ENCODE measurements at places on chromosomes 7 and 10.

DNA sequence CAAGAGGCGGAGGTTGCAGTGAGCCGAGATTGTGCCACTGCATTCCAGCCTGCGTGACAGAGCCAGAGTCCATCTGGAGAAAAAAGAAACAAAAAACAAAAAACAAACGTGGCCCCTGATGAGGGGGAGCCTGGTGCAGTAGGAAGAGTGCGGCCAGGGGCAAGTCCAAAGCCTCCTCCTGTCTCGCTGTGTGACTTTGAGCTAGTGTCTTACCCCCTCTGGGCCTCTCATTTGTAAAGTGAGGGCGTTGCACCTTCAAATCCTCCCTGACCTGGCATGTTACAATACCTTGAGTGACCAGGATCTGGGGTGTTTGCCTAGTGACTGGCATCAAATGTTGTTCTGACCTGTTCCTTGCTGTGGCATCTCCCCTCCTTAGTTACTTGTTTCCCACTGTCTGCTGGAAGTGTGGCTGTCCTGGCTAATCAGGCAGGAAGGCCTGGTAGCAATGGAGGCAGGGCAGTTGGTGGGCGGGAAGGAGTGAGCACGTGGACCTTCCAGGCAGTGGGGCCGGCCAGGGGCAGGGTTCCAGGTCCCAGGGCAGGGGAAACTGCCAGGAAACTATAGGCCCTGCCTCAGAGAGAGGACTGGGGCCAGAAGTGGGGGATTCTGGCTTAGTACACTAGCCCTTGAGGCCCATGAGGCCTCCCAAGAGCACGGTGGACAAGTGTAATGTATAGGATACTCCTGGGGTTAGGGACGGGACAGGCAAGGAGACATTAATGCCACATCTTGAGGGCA lies 24.5 kb upstream of the GOLGA7B start:
- DNase-seq = no peak

GRCh38 chr7:142598297-142598696 lies 151.0 kb upstream of the PRSS1 start:
- DNase-seq = no peak

DNA sequence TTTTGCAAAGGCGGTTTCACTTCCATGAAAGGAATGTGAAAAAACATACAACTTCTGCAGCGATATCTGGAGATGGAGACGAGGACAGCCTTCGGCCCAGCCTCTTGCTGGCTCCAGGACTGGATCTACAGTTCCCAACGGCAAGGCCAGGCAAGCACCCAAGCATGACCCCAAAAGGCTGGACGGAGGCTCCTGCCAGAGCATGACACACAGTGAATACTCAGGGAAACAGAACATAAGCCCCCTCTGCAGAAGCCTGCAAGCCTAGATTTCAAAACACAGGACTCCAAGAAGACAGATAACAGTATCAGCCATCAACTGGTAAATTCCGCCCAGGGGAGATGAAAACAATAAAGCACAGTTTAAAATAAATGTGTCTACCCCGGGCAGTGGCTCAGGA lies 3.3 kb upstream of the LRRC27 start:
- no peak for DNase-seq

GRCh38 chr7:157853076-157853788 lies 516.4 kb downstream of the DNAJB6 start:
- DNase-seq = no peak

DNA sequence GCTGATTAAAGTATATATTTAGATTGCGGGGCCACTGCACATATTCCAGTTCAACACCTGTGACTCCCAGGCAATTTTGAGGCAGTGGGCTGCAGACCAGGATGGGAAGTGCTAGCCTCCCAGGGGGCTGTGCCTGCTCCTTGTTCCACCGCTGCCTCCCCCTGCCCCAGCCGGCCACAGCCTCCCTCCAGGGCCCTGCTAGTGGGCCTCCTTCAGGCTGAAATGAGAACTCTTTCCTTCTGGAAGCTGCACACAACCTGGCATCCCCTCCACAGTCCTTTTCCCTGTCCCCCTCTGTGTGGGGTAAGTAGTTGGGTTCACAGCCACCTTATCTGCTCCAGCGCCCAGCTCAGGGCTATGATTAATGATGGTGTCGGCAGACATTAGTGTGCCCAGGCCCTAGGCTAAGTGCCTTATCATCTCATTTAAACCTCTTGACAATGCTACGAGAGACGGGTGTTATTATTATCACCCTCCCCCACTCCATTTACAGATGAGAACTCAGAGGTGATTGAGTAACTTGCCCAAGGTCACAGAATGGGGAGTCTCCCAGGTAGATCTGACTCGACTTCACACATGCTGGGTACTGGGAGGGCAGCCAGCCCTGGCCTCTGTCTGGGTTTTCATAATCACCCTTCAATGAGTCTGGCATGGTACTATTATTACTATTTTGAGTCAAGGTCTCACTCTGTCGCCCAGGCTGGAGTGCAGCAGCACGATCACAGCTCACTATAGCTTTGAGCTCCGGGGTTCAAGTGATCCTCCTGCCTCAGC lies 10.8 kb upstream of the SFRP5 start:
- DNase-seq = no peak

GRCh38 chr10:124612611-124613498 lies 131.3 kb downstream of the FAM53B start:
- DNase-seq = no peak

- no peak for DNase-seq
Measured at GRCh38 chr7:150780292-150780691, 19.9 kb downstream of the TMEM176B start.

DNA sequence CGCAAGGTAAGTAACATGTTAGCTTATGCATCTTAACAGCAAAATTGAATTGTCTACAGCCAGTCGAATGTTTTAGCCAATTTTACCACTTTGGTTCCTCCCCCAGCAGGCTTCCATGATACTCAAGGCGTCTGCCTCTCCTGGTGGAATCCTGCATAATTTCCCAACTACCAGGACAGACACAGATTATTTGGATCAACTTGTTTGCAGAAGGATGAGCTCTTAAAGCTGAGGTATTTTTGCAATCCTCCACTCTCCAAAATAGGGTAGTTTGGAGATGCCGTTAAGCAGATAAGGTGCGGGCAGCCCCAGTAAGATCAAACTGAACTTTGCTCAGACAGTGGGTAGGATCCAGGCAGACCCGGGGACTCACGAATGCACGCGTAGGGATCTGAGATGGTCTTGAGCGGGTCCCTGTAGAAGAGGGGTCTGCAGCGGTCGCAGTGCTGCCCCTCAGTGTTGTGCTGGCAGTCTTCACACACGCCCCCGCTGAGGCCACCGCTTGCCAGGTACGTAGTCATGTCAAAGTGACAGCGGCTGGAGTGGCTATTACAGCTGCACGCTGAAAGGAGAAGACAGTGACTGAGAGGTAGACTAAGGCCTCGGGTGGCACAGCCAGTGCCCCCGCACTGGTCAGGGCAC lies 27.4 kb downstream of the LAMB4 start:
- no peak for DNase-seq

DNA sequence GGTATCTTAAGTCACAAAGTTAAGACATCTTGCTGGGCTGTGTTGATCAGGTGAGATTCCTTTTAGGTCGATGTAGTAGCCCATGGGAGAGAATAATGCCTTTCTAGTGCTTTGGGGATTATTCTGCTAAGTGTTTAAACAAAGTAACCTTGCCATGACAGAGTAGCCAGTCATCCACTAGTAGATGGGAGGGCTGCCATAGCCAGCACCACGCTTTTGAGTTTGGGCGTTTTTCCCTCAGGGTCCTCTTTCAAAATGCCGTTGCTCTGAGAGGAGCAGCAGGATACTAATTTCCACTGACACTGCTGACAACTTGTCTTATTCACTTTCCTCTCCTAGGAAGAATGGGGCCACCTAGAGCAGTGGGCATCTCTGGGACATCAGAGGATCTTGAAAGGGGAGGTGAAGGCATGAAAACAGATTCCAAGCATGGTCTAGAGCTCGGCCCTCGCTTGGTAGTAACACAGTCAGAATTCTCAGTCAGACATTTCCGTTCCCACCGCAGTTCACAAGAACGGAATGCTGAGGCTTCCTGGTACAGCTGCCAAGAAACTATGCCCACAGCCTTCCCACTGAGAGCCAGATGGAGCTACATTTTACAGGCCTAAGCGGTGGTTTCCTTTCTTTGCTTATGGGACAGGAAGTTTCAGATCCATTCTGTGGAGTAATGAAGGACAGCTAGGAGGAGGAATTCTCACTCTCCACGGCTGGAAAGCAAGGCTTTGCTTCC lies 15.3 kb upstream of the RSU1 start:
- DNase-seq = no peak

GRCh38 chr10:116720668-116721546 lies 21.5 kb downstream of the HSPA12A start:
- no peak for DNase-seq

- DNase-seq = no peak
Measured at GRCh38 chr10:4399556-4399955, 426.5 kb upstream of the AKR1E2 start.

DNA sequence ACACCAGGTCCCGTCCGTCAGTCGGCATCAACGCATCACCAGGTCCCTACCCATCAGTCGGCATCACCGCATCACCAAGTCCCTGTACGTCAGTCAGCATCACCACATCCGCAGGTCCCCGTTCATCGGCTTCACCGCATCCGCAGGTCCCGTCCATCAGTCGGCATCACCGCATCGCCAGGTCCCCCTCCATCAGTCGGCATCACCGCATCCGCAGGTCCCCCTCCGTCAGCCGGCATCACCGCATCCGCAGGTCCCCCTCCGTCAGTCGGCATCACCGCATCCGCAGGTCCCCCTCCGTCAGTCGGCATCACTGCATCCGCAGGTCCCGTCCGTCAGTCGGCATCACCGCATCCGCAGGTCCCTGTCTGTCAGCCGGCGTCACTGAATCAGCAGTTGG lies 55.1 kb downstream of the IGF2BP3 start:
- DNase-seq = no peak

DNA sequence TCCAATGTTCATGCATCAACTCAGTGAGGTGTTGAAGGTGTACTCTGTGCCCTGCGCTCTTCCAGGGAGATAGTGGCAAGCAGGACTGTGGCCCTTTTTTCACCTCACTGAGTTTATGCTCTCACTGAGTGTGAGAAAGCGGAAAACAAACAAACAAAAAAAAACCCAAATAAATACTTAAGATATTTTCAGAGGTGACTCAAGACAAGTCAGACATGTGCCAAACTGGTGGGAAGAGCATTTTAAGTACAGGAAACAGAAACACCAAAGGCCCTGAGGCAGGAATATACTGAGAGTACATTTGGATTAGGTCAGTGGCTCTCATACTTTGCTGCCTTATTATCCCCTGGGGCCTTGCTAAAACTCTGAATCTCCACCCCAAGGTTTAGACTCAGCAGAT lies 111.9 kb upstream of the IGFBP3 start:
- DNase-seq = no peak

GRCh38 chr10:70321897-70322890 lies 38.4 kb upstream of the NPFFR1 start:
- no peak for DNase-seq

- no peak for DNase-seq
Measured at GRCh38 chr7:33534833-33535232, 370.5 kb upstream of the BMPER start.

- peak; percentile 33 for DNase-seq
Measured at GRCh38 chr7:69739190-69739589, 140.9 kb downstream of the AUTS2 start.

GRCh38 chr10:16896993-16897392 lies 79.8 kb upstream of the RSU1 start:
- no peak for DNase-seq

- DNase-seq = no peak
Measured at GRCh38 chr7:1232623-1233332, at the start of gene UNCX. UNCX (plus strand) TSS chr7:1232872; CDS start chr7:1233018, 146 bp downstream.

GRCh38 chr10:122419016-122419415 lies 35.4 kb upstream of the ARMS2 start:
- no peak for DNase-seq

DNA sequence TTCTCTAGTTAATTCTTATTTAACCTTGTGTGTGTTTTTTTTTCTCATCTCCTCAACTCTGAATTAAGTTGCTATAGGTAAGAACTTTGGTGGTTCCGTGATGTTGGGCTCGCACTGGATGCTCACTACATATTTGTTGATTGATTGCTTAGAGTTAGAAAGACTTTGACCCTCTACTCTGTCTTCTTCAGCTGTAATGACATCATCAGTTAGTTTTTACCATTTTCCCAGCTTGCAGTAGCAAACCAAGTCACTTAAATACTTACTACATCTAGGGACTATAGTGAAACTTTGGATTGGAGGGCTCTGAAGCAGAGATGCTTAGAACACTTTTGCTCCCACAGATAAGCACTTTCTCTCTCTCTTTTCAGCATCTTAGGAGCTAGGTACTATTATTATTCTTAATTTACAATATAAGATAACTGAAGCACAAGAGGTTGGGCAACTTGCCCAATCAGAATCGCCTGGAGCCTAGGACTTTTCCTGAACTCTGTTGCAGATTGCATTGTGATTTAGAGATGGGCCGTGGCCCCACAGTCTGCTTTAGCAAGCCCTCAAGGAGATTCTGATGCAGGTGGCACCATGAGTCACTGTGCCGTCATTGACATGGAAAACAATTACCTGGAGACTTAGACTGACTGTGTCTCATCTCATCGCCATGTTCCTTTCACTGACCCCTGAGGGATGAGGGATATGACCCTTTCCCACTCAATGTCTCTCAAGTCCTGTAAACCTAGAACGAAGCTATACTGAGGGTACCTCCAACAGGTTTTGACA lies 471.9 kb upstream of the PODXL start:
- DNase-seq = no peak

DNA sequence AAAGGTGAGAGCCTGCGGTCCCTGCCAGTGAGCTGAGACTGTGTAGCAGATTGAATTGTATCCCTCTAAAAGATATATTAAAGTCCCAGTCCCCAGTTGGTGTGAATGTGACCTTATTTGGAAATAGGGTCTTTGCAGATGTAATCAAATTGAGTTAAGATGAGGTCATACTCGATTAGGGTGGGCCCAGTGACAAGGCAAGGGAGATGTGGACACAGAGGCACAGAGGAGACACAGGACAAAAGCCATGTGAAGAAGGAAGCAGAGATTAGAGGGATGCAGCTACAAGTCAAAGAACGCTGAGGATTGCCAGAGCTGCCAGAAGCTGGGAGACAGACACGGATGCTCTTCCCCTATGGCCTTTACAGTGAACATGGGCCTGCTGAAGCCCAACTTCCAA lies 104.3 kb downstream of the CLEC2L start:
- DNase-seq = no peak

- DNase-seq = peak; percentile 6
Measured at GRCh38 chr10:28180654-28181053, 122.2 kb downstream of the MPP7 start.

DNA sequence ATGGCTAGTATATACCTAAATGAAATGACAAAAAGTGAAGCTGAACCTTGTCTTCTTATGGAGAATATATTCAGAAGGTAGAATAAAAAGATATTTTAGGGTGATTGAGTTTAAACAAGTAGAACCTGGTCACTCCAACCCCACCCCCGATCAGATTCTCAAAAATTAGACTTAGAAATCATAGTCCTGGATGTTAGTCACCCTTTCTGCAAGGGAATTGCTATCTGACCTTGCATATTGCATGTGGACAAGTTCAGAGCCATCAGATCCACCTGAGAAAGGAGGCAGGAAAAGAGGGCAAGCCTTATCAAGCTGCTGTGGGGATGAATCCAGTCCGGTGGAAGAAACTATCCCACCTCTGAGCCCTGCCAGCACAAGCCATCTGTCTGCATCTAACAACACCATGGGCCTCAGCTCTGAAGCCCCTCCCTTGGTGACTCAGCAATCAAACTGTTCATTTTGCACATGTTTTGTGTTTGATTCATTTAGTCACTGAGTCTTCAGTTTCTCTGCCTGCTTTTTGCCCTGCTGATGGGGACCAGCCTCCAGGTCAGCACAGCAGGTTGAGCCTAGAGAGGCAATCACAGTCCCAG lies 727.3 kb downstream of the AUTS2 start:
- DNase-seq = no peak

Measured in stimulated activated naive CD8-positive, alpha-beta T cell treated with anti-CD3 and anti-CD28 coated beads, Interleukin-15, Interleukin-2, amounts not matched to agents 100 U/mL and 50 U/mL, for 24 hours (primary cell).